ENCODE measurements at places on chromosomes 2 and 18. TPM values are rescaled to one million over a fixed set of nuclear protein-coding genes. Genes with fewer than 3 reads are reported as not detected.

GRCh38 chr2:226862623-226863022 lies 26.8 kb downstream of the RHBDD1 start:
- DNase-seq, result no peak

GRCh38 chr2:71894261-71894660 lies 253.4 kb downstream of the CYP26B1 start:
- no peak for DNase-seq

DNA sequence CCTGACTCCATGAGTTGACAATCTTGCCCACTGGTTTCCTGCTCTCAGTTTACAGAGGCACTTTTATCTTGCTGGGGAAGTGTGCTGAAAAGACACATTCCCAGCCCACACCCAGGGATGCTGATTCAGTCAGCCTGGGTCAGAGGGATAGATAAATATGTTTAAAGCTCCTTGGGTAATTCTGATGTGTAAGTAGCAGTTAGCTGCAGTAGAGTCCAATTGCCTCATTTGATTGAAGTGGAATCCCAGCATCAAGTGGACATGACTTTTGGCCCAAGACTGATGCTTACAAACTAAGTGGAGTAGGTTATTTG lies 29.4 kb downstream of the PSD4 start:
- no peak for DNase-seq

GRCh38 chr18:54948350-54948837 lies 10.9 kb downstream of the CCDC68 start:
- DNase-seq, result no peak

GRCh38 chr2:36530178-36530982 lies 67.6 kb downstream of the FEZ2 start:
- peak; percentile 56 for DNase-seq

DNA sequence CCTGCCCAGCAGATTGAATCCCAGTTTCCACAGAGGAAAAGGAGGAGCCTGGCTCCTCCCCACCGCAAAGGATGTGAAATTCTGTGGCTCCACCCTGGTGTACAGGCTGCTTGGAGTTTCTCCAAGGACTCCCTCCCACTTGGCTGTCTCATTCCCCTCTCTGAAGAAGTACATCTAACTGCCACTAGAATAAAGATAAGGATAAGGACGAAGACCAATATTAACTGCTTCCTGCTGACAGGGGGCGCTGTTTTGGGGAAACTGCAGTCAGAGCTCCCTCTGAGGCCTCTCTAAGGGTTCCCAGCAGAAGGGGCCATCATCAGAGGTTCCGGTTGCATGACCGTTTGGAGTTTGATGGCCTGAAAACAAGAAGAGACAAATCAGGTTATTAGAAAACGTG lies 790.9 kb downstream of the CPS1 start:
- DNase-seq, result no peak

DNA sequence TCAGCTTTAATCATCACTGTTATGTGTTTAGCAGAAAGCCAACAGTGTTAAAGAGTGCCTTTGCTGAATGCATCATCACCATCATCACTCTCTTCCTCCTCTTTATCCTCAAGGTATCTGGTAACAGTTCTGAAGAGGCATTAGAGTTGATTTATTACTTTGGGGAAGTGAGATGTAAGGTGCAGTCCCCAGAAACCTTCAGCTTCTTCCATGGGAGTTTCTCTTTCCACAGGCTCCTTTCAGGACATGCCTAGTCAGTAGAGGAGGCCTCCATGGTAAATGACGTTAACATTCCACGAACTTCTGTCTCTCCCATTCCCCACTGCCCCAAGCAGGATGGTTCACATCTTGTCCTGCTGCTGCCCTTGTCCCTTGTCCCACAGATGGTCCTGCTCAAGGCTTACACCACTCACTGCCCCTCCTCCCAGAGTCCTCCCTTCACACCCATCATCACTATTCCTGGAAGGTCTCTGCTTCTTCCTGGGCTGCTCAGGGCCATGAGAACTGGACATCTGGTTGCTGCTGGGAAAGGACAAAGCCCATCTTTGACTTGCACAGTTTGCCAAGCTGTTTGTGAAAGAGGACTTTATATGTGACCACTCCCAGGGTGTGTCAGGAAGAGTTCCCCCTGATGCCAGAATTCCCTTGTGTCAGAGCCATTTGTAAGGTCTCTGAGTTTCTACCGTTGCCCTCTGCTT lies 5.3 kb upstream of the REG1A start:
- DNase-seq, result no peak

GRCh38 chr2:202871300-202872141 lies at the start of gene ICA1L:
ICA1L (minus strand) TSS chr2:202871766; CDS start chr2:202829009, 42,757 bp downstream.
- DNase-seq, result peak; percentile 95

DNA sequence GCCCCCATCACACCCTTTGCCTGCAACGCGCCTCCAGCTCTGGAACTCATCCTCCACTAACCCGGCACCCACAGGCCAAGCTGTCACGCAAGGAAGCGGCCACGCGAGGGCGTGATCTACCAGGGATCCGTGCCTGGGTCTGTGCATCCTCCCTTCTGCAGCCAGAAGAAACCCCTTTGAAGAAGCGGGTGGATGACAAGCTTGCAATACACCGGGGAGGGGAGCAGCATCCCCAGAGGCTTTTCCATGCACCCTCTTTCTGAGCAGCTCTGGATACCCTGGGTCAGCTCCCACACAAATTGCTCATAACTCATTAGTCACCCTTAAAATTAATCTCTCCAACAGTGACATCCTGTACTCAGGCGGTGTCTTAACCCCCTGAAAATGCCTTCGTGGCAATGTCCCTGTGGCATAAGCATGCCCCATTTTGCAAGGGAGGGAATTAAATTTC lies 47.6 kb downstream of the PDCL3 start:
- DNase-seq, result peak; percentile 92

- DNase-seq, result no peak
Measured at GRCh38 chr2:26099933-26100332, 66.0 kb downstream of the RAB10 start.

DNA sequence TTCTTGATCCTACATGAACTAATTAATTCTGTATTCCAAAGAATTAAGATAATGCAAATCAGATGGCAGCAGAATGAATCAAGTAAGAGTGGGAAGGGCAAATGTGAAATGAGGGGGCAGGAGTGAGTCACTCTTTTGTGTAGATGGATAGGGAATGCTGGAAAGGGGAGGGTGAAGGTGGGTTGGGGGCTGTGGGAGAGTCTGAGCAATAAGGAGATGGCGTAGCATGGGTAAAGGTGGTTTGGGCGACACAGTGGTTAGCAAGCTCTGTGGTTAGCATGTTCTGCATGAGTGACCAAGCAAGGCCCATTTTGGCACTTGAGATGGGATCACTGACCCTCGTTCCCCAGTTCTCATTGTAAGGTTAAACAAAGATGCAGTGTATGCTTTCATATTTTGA lies 20.4 kb downstream of the GPD2 start:
- DNase-seq, result no peak

DNA sequence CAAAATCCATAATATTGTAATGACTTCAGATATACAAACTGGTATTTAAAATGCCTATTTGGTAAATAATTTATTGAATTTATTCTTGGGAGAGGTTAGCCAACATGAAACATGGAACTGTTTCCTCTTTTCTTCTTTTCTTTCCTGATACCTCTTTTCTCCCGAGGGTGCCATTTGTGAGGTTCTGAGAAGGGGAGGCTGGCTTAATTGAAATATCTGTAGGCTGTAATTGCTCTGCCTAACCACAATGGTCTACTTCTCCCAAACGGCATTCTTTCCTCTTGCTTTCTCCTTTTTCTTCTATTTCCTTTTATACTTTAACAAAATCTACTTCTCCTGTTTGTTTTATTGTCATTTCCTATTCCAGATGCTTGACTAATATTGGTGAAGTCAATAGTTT lies 114.9 kb downstream of the TCF4 start:
- DNase-seq, result no peak

- DNase-seq, result no peak
Measured at GRCh38 chr2:52698408-52698807, 1069.2 kb upstream of the CHAC2 start.

GRCh38 chr2:26623541-26624495 lies 17.3 kb downstream of the CIB4 start:
- DNase-seq, result peak; percentile 88

DNA sequence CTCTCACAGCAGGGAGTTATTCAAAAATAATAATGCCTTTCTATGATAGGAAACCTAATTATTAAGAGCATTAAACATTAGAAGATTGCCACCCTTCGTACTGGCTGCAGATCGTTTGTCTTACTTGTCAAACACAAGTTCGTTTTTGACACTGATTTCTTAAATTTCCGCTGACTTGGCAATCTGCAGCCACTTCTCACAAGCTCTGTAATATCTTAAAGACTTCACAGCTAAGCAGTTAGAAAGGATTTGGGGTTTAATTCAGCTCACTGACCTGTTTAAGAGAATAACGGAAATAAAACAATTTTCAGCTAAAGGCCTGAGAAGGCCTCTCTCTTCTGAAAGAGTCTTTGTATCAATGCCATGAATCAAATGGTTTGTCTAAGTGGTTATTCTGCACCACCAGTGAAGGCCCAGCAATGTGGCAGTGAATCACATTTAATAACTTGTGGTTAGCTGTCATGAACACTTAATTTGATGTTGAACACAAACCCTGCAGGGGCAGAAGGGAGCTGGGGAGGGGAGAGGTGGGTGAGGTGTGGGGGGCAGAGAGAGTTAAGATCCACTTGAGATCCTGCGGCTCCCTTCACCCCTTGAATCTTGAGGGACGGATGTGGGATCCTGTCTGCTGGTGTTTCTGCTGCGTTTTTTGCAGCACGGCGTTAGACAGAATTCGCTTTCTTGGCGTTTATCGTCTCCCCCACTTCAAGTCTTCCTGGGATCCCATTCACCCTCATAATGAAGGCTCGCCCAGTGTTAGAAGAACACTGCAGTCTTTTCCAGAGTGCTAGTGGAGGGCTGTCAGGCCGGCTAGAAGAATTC lies 145.4 kb upstream of the SATB2 start:
- DNase-seq, result peak; percentile 79

GRCh38 chr2:43070676-43071502 lies 155.5 kb downstream of the ZFP36L2 start:
- peak; percentile 78 for DNase-seq

DNA sequence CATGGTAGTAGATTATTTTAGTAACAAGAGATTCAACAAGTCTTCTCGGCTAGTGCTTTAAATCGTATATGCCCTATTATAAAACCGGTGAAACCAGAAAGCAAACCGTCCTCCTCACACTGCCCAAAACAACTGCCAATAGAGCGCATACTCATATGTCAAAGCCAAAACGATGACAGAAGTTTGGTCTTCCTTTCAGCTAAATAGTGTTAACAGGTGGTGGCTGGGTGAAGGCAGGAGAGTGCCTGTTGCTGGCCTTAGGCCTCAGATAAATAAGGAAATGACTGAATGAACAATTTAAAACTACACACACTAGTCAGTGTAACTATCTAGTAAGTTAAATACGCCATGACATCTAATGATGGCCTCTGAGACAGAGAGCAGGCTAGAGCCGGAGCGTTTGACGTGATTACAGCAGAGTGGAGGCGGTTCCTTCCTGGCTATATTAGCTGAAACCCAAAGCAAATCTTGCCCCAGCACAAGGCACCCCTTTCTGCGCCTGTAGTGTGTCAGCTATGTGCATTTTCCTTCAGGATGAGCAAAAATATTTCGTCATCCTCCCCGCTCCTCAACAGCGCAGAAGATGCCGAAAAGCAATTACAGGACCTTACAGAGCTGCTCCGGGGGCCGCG lies 1.6 kb downstream of the LONRF2 start:
- peak; percentile 76 for DNase-seq

GRCh38 chr2:113174376-113174750 lies 592 bp downstream of the PSD4 start:
- DNase-seq, result no peak

DNA sequence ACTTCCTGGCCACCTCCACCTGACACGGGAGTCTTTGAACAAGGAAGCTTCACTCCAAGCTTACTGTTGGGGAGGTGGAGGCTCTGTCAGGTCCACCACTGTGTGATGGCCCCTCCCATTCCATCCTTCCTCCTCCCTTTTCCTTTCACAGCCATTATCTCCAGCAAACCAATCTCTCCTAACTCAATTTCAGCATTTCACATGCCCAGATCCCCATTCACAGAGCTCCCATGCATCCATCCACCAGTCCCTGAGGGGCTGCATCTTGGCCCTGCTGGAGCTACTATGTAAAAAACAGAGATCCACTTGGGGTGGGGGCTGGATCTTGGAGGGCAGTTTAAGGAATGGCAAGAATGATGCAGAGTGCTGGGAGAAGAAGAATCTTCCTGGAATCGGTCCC lies 129.0 kb upstream of the COPS8 start:
- DNase-seq, result no peak

DNA sequence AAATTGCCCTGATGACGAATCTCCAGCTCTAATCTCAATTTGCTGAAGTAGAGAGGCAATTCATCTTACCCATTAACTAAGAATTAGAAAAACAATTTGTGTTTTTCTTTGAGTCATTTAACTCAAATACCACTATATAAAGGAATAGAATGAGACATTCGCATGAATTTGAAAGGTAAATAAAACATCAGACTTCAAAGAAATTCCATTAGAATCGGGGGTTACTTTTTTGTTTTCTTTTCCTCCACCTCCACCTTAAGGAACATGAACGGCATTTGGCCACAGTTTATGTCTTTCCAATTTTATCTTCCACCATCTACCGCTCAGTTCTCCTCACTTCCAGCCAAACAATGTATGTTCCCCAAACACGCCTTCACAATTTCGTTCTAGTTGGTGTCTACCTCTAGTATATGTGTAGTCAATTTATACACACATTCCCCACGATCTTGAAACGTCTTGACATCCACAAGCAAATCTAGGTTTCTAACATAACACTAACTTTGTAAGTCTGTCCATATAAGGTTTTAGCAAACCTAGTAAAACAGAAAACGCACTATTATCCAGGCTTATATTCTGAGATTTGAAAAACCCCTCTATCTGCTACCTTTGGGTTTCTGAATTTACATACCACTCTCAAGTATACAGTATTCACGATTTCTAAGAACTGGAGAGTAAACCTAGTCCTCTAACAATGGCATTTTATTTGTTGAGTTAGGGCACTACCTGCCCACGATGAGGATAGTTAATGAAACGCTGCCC lies 1.2 kb upstream of the SMCHD1 start:
- DNase-seq, result no peak

- no peak for DNase-seq
Measured at GRCh38 chr2:68426848-68427579, 40.1 kb downstream of the FBXO48 start.

GRCh38 chr18:295756-296490 lies 28.1 kb upstream of the THOC1 start:
- peak; percentile 34 for DNase-seq

- no peak for DNase-seq
Measured at GRCh38 chr2:136550181-136550580, 215.2 kb upstream of the THSD7B start.

- no peak for DNase-seq
Measured at GRCh38 chr18:22935431-22935830, 2.3 kb downstream of the RBBP8 start.

- no peak for DNase-seq
Measured at GRCh38 chr18:52000435-52000834, 339.6 kb upstream of the DCC start.

GRCh38 chr2:233064530-233065199 lies 4.5 kb downstream of the INPP5D start:
- no peak for DNase-seq

The IL37 gene
- total RNA-seq, result not detected

The L3MBTL4 gene
- 0.88 TPM for total RNA-seq

The ANKAR gene
- total RNA-seq, result 14.1 TPM

The SRD5A2 gene
- not detected for total RNA-seq

The ANKRD30B gene
- 11.5 TPM for total RNA-seq

The C2orf74 gene
- total RNA-seq, result 6.2 TPM

The DNAJC5G gene
- not detected for total RNA-seq

The KCNK3 gene
- not detected for total RNA-seq

The CD8B2 gene
- not detected for total RNA-seq

The XDH gene
- total RNA-seq, result under 0.01 TPM

The OXER1 gene
- total RNA-seq, result not detected

The SERPINB4 gene
- not detected for total RNA-seq

The UGT1A8 gene
- total RNA-seq, result not detected

The C2orf72 gene
- total RNA-seq, result not detected

The POTEJ gene
- total RNA-seq, result not detected

The ZNF397 gene
- total RNA-seq, result 14.1 TPM

Data from osteoblast (primary cell).